ENCODE measurements at places on chromosomes 3 and 15.

- no peak for DNase-seq
These were observed 249.4 kb downstream of the FAM43A start for GRCh38 chr3:194935061-194935460.

- DNase-seq = no peak
These were observed 55.5 kb downstream of the LRRC28 start for GRCh38 chr15:99306694-99307338.

GRCh38 chr3:194497799-194498575, 11.2 kb upstream of the ATP13A3 start:
- DNase-seq = no peak

- no peak for DNase-seq
These were observed 42.3 kb upstream of the ROPN1 start for GRCh38 chr3:124034016-124034843.

DNA sequence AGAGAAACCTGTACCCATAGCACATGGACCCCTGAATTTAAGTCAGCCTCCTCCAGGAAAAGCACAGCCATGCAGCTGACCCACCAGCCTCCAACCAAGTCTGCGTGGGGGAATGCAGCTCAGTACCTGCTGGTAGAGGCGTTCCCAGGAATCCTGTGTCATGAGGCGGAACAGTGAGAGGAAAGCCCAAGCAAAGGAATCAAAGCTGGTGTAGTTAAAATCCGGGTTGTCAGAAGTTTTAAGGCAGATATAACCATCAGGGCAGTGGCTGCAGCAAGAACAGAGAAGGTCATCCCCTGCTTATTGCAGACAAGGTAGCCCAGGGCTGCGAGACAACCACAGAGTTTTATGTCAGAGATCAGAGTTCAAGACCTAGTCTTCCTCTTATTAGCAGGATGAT, 59.1 kb downstream of the SCN10A start:
- no peak for DNase-seq

DNA sequence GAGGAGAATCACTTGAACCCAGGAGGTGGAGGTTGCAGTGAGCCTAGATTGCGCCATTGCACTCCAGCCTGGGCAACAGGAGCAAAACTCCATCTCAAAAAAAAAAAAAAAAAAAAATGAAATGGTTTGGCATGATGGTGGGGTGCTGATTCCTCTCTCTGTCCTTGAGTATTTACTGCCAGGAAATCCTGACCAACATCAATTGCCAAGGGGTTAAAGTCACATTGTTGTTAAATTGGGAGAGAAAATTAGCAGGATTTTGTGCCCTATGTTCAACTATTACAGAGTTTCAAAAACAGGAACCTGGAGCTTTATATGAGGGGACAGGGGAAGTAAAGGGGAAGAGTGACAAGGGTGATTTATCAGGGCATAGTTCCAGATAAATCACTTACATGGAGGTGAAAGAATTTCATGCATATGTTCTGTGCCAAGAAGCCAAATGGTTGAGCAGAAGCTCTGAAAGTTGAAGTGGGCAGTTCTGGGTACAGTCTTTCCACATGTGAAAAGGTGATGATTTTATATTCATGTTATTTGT, 70.5 kb upstream of the TSEN2 start:
- DNase-seq = no peak

Measured in stimulated activated CD8-positive, alpha-beta memory T cell treated with anti-CD3 and anti-CD28 coated beads, Interleukin-4, amount 100 ng/mL, for 4 hours (primary cell).